ENCODE measurements at places on chromosomes 16 and 17.

DNA sequence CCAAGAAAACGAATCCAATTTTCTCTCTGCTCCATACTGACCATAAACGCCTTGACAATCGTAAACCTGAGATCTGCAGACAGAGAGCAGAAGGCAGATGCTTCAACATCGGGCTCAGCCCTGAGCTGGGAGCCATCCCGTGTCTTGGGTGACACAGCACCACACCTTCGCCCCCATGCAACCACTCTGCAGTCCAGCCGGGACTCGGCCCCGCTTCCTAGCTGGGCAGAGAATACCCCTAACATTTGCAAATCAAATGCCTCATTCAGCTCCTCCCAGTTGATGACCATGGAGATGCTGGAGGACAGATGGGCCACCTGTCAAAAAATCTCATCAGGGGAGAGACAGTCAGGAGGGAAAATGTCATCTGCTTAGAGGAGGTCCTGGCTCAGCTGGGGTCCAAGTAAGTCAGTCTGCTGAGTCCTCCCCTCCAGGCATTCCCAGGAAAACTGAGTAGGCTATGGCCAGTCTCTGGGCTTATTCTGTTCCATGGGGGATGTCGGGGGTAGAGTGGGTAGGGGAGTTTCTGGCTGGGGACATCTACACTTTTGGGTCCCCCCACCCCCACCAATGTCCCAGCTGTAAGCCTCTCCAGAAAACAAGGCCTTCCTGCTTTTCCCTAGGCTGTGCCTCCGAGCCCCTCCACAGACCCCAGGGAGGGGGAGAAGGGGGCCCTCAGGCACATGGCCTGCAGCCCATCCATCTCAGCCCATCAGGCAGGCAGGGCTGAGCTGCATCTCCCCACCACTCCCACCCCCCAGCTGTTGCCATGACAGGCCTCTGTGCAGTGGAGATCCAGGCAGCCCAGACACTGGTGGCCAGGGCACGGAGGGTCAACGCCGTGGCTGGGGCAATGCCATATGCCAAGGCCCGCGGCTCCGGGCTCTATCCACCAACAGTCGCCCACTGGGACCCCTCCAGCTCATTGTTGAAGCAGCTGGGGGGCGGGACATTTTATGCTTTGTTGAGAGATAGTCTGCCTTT lies 158.6 kb downstream of the AXIN2 start:
- DNase-seq: no peak

DNA sequence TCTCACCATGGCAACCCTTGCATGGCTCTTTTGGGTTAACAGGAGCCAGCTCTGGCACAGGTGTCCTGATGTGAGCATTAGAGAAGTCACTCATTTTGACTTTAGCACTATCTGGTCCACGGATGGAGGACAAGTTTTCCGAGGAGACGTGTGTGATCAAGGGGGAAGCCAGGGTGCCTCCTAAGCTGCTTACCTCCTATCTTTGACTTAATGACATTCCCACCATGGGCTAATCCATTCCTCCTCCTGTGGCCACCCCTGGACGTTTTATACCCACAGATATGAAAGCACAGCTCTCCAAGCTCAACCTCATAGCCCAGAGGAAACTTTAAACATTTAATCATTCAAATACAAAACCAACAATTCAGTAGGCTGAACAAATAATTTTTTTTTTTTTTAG lies 18.8 kb downstream of the MPP2 start:
- no peak for DNase-seq

GRCh38 chr16:3907586-3907985 lies 27.1 kb upstream of the CREBBP start:
- DNase-seq: no peak

GRCh38 chr16:2656985-2657384 lies 25.3 kb upstream of the KCTD5 start:
- no peak for DNase-seq

DNA sequence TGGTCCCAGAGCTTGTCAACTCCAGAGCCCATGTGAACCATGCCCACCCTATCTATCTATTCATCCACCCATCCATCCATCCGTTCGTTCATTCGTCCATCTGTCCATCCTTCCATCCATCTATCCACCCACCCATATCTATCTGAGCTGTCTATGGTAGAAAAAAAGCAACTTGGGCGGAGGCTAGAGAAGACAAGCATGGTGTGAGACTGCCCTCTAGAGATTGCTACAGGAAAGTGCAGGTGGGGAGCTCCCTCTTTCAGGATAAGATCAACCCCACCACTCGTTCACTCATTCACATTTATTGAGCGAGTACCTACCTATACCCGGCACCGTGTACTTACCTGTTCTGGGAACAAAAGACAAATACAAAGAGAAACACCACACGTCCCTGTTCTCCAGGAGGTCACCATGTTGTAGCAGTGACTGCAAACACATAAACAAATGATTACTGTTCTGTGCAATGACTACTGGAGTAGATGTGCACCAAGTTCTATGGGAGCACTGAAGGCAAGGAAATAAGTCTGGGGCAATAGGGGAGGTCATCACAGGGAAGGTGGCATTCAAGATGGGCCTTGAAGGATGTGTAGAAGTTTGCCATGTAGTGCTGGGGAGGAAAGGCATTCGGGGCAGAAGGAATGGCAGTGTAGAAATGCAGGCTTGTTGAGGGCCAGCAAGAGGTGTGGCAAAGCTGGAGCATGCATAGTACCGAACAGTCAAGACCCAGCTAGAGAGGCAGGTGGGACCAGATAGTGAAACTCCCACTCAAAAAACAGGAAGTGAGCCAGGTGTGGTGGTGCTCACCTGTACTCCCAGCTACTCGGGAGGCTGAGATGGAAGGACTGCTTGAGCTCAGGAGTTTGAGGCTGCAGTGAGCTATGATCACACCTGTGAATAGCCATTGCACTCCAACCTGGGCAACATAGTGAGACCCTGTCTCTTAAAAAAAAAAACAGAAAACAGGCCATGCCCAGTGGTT lies 13.4 kb upstream of the ATP5MC1 start:
- peak; percentile 57 for DNase-seq

Measured in activated naive CD4-positive, alpha-beta T cell treated with Interleukin-2 at 50 U/mL for 16 hours (primary cell).